ENCODE measurements at places on chromosomes 11 and 22.

GRCh38 chr11:129141748-129142523, 50.2 kb downstream of the ARHGAP32 start:
- no peak for DNase-seq

DNA sequence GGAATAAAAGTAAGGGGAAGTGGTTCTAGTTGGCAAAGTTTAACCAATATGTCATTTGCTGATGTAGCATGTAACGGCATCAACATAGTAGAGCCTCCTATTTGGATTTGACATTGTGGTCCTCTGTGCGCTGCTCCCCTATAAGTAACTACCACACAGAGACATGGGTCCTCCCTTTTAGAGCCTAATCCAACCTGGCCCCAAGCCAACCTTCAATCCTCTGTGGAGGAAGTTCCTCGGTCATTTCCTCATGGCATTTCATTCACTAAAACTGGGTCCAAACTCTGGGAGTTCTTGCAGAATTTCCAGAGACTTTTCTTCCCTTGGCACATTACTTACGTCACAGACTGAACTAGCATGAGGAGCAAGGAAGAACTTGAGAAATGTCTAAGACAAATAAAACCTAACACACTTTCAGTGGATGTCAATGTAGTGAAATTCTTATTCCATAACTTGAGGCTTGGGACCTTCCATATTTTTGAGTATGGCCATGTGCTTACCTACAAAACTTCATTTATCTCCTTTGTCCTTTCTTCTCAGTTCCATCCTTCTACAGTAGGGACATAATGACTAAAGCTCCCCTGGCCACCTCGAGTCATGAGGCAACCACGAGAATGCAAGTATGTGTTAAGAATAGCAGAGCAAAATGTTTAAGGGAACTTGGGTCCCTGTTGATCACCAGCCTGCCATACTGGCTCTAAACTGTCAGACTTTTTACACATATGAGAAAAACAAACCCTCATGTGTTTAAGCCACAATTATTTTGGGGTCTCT, 34.7 kb downstream of the MMP20 start:
- no peak for DNase-seq

- no peak for DNase-seq
Observed at GRCh38 chr11:5690216-5690615, 626 bp downstream of the TRIM22 start.

GRCh38 chr11:92848578-92848977, 120.9 kb upstream of the MTNR1B start:
- no peak for DNase-seq

DNA sequence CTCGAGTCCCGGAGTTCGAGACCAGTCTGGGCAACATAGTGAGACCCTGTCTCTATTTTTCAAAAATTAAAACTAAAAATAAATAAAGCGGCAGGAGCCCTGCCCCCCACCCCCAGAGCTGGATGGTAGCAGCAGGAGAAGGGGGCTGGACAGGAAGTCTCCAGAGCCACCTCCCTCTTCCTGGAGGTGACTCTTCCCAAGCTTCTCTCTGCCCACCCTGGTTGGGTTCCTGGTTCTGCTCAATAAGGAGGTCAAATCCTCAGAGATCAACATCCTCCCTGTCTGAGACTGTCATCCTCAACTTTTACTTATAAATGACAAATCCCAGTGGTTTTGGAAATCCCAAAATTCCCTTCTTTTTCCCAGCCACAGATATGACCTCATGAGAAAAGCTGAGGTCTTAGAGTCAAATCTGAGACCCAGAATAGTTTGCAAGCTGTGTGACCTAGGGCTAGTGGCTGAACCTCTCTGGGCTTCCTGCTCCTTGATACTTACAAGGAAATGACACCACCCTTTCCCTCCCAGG, 987 bp downstream of the C1QTNF6 start:
- DNase-seq: no peak

- no peak for DNase-seq
Observed at GRCh38 chr11:7538466-7539454, 25.0 kb downstream of the PPFIBP2 start.

DNA sequence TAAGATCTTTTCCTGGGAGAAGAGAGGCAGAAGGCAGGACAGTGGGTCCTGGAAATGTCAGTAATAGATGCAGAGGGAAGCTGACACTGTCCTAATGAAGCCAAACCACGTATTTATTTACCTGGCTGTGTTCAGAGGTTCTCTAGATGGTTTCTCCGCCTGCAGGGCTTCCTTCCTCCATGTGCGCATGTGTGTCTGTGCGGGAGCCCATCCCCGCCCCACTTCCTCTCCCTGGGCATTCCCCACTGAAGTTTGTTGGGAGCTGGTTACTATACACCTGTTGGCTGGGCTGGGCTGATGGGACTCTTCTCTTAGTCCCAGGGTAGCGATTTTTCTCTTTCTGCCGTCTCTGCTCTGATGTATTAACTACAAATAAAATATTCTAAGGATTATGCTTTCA, 204.9 kb upstream of the TBCEL start:
- DNase-seq: no peak

All from activated CD4-positive, CD25-positive, alpha-beta regulatory T cell treated with anti-CD3 and anti-CD28 coated beads, Interleukin-2, amount 50 U/mL, for 72 hours (primary cell).